Umbilical cord (tissue), 2 donors: ENCODE measurements at places on chromosomes 6 and 20. TPM values are rescaled to one million over a fixed set of nuclear protein-coding genes. Genes with fewer than 3 reads are reported as not detected.
A peak's percentile ranks its signal among the peaks of the same experiment; 100 is the strongest.

Gene E2F1
- total RNA-seq, result 8.7 TPM

Gene SPAG4
- 15.6 TPM for total RNA-seq

Gene HRH3
- total RNA-seq, result not detected

Gene SALL4
- total RNA-seq, result 3.6 TPM

Gene ECI2
- 30.6 TPM for total RNA-seq

Gene DDR1
- total RNA-seq, result 19.0 TPM

Gene GNRH2
- total RNA-seq, result not detected

DNA sequence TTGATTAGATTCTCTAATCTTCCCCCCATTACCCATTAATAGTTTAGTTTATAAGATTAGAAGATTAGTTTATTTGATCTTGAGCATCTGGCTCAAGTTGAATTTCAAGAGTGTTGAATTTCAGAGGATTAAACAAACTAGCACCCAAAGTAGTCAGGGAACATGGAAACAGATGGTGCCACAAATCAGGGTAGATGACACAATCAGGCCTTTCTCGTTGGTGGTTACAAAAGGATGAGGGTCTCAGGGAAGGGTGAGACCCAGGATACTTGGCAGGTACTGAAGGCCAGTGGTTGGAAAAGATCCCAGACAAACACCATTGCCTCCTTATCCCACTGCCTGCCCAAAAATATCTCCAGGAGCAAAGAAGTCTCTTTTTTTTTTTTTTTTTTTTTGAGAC lies 29.5 kb upstream of the ADGRF1 start:
- no peak for DNase-seq

GRCh38 chr20:8194721-8195120 lies 62.7 kb downstream of the PLCB1 start:
- DNase-seq, result no peak

GRCh38 chr6:96927660-96928059 lies 3.1 kb downstream of the KLHL32 start:
- no peak for DNase-seq

- DNase-seq, result peak; percentile 44
These were observed 102.9 kb downstream of the AIG1 start for GRCh38 chr6:143163621-143164020.

DNA sequence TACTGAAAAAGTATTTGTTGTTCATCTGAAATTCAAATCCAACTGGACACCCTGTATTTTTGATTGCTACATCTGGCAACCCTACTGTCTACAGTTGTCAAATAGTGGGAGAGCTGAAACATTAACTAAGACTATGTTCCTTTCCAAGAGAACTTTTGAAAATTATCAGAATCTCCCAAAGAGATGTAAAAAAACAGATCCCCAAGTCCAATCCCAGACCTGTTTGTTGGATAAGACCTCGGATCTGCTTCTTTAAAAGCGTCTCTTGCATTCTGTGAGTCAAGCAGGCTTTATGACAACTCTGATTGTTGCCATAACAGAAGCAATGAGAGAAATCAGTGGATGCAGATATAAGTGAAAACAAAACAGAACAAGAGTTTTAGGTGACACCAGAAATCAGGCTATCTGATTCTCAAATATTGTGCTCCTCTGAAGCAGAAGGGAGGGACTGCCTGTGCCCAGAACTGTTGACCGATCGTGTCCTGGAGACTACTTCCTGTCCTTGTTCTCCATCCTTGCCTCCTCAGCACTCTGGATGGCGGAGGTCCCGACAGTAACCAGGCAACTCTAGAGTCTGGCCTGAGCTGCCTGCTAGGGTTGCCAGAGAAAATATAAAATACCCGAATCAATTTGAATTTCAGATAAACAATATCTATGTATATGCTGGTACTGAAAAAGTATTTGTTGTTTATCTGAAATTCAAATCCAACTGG lies 853.8 kb downstream of the MAFB start:
- DNase-seq, result peak; percentile 74

GRCh38 chr20:33645396-33645795 lies 16.7 kb upstream of the C20orf144 start:
- DNase-seq, result no peak

GRCh38 chr6:20265842-20266241 lies 53.6 kb upstream of the MBOAT1 start:
- DNase-seq, result no peak

- no peak for DNase-seq
These were observed 41.9 kb upstream of the SIM1 start for GRCh38 chr6:100506651-100507050.

DNA sequence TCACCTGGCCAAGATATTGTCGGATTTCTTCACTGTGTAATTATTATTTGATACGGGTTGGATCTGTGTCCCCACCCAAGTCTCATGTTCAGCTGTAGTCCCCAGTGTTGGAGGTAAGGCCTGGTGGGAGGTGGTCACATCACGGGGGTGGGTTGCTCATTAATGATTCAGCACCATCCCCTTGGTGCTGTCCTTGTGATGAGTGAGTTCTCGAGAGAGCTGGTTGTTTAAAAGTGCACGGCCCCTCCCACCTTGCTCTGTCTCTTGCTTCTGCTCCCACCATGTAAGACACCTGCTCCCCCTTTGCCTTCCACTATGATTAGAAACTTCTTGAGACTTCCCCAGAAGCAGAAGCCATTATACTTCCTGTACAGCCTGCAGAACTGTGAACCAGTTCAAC lies 173.9 kb upstream of the PMEPA1 start:
- no peak for DNase-seq

DNA sequence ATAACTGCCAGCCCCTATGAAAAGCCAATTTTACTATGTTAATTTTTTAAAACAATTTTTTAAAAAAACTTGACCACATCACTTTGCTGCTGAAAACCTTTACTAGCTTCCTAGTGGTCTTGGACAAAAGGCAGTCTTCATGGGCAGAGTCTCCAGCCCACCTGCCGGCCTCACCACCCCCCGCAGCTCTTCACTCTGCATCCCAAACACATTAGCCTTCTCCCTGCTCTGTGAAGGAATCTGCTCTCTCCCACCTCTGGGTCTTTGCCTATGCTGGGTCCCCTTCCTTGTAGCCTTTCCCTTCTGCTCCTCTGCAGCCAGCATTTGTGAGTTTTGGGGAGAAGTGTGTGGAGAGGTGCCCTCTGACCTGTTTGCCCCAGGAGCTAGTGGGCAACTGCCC lies 170.7 kb upstream of the MLN start:
- no peak for DNase-seq

DNA sequence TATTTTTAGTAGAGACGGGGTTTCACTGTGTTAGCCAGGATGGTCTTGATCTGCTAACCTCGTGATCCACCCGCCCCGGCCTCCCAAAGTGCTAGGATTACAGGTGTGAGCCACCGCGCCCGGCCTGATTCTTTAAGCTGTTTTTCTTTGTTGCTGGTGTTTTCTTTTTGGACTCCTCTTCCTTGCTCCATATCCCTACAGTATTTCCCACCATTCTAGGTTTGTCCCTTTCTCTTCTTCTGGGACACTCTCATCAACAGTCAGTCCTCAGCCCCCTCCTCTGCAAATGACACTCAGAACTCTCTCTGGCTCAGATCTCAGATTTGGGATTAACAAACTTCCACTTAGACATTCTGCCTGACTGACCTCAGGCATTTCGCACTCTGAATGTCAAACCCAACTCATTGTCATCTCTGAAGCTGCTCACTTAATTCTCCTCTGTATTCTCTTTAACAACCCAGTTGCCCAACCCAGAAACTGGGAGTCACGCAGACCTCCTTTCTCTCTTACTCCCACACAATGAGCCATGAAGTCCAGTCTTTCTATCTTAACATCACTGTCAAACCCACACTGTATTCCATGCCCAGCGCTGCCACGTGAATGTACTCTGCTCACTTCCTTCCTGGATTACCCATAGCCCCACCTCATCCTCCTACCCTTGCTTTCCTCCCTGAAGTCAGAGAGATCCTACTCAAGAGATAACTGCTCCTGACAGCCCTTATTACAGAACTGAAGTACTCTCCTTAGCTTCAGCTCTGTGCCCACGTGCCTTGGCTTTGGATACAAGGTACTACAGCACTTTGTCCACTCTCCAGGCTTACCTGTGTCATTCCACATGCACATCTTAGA lies 2.6 kb downstream of the MPIG6B start:
- no peak for DNase-seq

GRCh38 chr6:166754218-166755030 lies 127.4 kb upstream of the RPS6KA2 start:
- DNase-seq, result no peak

- no peak for DNase-seq
These were observed 16.1 kb downstream of the HLA-F start for GRCh38 chr6:29739136-29739881.

GRCh38 chr6:90368001-90368400 lies 71.4 kb upstream of the BACH2 start:
- no peak for DNase-seq

- DNase-seq, result no peak
These were observed 52.3 kb downstream of the PLEKHG1 start for GRCh38 chr6:150651808-150652470.

DNA sequence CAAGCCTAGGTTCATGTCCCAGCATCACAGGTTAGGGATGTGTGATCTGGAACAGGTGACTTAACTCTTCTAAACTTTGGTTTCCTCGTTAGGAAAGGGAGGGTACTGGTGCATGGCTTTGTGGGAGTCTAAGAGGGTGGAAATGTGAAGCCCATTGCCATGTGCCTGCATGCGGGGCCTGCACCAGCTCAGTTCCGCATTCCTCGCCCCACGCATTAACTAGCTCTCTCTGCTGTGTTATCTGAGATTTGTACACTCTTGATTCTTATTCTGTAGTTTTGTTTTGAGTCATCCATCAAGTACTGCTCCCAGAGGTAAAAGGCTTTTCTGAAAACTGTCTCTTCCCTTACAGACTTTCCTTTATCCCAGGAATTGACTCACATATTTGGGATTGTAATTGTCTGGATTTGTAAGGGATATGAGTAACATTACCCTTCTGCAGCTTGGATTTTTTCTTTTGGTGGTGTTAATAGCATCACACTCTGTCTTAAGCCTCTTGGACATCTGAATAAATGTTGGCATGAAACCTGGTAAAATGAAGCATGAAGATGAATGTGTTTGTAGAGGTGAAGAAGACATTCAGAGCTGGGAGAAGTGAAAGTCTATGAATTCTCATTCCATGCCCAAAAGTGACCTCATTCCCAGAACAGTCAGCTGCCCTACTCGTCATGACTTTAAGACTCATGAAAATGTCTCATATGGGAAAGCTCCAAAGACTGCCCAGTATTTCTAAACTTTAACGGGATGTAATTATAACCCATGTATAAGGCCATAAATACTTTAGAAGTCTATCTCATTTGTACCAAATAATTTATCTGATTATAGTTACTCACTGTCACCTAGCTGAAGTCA lies 357.3 kb downstream of the FOXA2 start:
- DNase-seq, result peak; percentile 34

DNA sequence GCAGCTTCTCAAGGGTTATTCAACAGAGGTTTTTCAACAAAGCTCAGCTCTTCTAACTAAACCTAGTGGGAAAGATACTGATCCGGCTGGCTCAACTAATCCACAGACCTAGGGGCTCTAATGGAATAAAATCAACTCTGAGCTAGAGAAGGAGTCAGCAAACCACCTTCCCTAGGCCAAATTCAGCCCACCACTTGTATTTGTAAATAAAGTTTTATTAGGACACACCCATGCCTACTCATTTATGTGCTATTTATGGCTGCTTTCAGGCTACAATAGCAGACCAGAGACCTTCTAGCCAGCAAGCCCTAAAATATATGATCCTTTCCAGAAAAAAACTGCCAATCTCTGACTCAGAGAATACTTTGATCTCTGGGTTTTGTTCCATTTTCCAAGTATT lies 6.0 kb upstream of the RAB22A start:
- no peak for DNase-seq

DNA sequence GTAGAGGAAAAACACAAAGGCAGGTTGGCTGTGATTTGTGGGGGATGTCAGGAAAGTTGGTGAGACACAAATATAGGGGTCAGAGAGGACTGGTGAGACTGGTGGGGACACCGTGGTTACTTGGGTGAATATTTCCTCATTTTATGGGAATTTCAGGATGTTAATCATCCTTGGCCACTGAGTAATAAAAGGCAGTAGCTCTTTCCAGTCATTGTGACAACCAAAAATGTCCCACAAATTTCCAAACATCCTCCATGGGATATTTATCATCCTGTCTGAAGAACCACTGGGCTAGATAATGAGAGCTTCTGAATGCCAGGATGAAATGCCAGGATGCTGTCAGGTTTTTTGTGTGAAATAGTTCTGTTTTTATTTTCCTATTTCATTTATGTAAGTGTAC lies 374.1 kb downstream of the CD109 start:
- no peak for DNase-seq

DNA sequence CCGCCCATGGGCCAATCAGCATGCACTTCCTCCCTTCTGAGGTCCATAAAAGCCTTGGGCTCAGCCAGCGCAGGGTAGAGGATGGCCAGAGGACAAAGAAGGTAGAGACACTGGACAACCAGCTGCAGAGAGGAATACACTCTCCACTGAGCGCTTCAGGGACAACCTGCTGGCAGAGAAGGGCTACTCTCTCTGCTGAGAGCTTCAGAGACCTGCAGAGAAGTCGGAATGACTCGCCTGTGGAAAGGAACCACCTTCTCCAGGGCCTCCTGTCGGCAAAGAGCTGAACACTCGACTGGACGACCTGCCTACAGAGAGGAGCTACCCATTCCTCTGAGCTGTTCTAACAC lies 31.4 kb upstream of the SLA2 start:
- no peak for DNase-seq

DNA sequence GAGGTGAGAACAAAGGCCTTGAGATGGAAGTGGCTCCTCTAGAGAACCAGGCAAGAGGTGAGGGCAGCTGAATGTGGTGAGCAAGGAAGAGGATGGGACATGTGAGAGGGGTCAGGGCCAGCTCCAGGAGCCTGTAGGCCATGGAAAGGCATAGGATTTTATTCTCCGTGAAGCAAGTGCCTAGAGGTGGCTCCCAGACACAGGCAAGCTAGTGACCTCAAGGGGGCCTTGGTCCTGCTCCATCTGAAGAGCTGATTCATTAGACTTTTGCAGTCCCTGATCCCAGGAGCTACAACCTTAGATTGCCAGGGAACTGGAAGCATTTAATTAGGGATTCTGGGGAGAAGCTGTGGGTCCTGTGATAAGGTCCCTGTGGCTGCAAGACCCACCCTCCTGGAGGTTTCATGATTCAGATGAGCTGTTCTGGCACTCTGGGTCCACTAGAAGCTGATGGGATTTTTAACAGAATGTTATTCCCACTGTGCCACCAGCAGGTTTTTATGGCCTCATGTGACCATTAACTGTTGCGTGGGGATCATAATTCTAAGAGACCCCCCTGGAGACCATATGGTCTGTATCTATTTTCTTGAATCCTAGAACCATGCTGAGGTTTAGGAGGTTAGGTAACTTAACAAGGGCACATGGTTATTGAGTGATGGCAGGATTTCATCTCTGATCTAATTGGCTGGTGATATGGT lies 90.5 kb downstream of the ELOVL5 start:
- DNase-seq, result no peak

DNA sequence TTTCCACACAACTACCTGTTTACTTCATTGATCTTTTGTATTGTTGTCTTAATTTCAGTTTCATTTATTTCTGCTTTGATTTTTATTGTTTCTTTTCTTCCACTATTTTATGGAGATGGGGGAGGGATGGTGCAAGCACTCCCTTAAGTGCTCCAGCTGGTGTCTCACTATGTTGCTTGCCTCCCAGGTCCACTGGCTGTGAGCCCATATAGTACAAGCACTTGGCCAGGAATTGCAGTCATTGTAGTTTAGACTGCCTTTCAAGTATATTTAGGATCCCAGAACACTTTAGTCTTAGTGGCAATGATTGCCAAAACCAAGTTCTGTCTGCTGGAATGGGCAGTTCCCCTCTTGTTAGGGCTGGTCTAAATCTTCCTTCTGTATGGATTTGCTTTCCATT lies 34.9 kb upstream of the MAN1A1 start:
- no peak for DNase-seq
